ENCODE measurements at places on chromosomes 16 and 17.
A peak's percentile ranks its signal among the peaks of the same experiment; 100 is the strongest.

- no peak for DNase-seq
Measured at GRCh38 chr16:1066584-1067172, 5.9 kb upstream of the SSTR5 start.

- no peak for DNase-seq
Measured at GRCh38 chr17:44451832-44452231, 51.4 kb downstream of the GPATCH8 start.

DNA sequence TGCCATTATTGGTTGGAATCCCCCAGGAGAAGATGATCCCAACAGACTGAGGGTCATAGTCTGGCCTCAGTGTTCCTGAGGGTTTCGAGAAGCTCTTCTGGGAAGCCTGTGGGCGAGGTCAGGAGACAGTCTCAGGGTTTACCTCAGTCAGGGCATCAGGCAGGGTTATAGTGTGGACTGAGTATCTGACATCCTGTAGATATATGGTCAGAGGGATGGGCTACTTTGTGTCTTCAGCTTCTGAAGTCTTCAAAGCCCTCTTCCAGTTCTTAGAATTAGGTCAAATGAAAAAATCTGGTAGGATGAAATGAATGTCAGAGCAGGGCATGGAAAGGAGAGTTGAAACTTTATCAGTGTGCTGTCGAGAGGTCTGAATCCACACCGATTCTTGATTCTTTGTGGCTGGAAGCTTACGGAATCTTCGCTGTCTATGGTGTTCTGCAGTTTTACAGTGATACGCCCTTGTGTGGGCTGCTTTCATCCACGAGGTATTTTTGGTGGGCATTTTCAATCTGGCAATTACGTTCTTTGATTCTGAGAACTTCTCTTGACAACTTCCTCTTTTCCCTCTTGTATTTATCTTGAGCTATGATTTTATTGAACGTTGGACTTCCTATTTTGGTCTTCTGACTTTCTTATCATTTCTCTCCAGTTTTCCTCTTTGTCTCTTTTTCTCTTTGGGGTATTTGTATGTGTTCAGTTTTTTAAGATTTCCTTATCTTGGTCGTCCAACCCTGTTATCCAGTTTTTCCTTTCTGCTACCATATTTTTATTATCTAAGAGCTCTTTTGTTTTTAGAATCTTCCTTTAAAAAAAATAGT, 30.4 kb downstream of the BPTF start:
- DNase-seq: no peak

GRCh38 chr17:48368352-48368908, 61.6 kb downstream of the SKAP1 start:
- no peak for DNase-seq

DNA sequence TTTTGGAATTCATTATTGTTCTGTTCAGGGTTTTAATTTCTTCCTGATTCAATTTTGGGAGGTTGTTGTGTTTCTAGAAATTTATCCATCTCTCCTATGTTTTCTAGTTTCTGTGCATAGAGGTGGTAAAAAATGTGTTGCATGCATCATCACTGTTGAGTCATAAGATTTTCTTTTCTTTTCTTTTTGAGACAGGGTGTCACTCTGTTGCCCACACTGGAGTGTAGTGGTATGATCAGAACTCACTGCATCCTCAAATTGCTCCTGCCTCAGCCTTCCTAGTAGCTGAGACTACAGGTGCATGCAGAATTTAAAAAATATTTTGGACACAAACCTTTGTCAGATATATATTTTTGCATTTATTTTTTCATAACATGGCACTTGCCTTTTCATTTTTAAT, 184.8 kb downstream of the BCAS3 start:
- no peak for DNase-seq

- DNase-seq: no peak
Measured at GRCh38 chr17:413706-414380, 61.2 kb upstream of the RPH3AL start.

DNA sequence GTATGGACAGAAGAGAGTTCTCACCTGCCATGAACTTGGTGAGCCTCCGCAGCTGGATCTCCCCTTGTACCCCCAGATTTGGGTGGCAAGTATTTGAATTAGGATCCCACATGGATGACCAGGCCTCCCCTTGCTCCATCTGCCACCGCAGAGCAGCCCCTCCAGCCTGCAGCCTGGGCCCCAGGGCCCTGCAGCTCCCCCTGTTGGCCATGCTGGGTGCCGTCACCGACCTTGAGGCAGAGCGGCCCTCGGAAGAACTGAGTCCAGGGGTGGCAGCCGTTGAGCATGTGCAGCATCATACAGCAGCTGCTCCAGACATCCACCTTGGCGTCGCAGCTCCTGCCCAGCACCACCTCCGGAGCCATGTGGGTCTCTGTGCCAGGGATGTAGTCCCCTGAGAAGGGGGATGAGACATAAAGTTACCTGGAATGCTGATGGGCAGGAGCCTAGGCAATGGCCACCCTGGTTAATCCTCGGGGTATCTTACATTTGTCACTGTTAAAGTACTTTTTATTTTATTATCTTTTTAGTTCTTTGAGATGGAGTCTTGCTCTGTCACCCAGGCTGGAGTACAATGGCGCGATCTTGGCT, 9.0 kb upstream of the SPATA32 start:
- DNase-seq: peak; percentile 53

- DNase-seq: no peak
Measured at GRCh38 chr17:56172517-56172982, 19.3 kb downstream of the ANKFN1 start.
